ENCODE measurements at places on chromosomes 7 and 10.

DNA sequence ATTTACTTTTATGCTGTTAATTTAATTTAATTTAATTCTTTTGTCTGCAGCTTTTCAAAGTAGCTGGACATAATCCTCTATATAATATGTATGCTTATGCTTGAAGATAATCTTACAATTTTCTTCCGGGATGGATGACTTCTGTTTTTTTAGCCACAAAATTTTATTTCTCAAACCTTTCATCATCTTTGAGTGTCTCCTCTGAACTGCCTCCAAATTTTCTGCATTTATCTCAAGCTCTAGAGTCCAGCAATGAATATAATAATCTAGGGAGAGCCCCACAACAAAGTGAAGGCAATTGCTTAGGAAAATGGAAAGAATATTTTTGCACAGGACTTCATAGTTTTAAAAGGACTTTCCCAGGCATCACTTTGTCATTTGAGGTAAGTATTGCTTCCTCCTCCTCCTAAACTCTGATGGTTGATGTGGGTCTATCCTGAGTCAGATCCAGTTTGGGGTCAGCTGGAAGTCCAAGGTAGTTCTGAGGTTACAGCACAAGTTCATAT lies 53.7 kb upstream of the FAM3C start:
- no peak for DNase-seq

- no peak for DNase-seq
These were observed 11.6 kb upstream of the CHST15 start for GRCh38 chr10:124105045-124105444.

- DNase-seq, result no peak
These were observed 10.1 kb upstream of the ZNF107 start for GRCh38 chr7:64655811-64656210.

DNA sequence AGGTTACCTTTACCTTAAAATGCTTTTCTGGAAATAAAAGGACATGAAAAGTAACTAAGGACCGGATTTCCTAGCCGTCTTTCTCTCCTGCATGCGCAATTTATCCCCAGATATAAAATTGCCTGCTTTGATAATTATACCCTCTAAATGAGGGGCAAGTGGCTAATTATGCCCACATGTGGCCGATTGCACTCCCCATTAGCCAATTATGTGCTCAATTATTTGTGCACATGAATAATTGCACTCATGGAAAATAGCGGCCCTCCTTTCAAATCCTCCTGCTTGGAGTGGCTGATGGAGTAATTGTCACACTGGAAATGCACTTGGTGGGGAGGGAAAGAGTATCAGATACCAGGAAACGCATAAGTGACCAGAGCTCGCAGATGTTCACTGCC lies 66.4 kb upstream of the ATRNL1 start:
- no peak for DNase-seq

DNA sequence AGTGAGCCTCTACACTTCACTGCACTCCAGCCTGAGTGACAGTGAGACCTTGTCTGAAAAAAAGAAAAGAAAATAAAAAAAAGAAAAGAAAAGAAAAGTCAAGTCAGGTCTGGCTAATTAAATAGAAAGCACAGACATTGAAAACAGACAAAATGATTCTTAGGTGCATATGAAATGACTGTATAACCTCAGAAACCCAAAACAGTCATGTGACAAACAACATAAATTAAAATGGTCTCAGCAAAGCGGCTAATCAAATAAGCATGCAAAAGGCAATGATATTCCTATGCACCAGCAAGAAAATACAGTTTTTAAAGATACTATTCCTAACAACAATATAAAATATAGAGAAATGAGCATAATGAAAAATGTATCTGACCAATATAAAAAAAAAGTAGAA lies 38.3 kb downstream of the LRRC20 start:
- no peak for DNase-seq

DNA sequence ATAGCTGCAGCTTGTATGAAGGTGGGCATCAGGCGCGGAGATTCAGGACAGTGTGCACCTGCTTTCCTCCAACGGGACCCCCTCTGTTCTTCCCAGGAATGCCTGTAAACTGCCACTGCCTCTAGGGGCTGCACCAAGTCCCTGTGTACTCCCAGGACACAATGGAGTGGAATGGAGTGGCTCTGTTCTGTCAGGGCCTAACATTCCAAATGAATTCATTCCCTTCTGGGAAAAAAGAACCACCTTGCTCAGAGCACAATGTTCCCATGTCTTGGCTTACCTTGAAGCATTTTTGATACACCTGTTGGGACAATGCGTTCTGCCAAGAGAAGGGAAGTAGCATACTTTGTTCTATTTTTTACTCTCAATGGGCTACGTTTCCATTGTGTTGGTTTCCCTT lies 339.4 kb downstream of the FRMD4A start:
- DNase-seq, result no peak

- peak; percentile 39 for DNase-seq
These were observed at the start of gene HTRA1 for GRCh38 chr10:122461367-122461728. HTRA1 (plus strand) TSS chr10:122461553; CDS start chr10:122461653, 100 bp downstream.

GRCh38 chr10:11298116-11298515 lies 280.4 kb downstream of the CELF2 start:
- peak; percentile 3 for DNase-seq

DNA sequence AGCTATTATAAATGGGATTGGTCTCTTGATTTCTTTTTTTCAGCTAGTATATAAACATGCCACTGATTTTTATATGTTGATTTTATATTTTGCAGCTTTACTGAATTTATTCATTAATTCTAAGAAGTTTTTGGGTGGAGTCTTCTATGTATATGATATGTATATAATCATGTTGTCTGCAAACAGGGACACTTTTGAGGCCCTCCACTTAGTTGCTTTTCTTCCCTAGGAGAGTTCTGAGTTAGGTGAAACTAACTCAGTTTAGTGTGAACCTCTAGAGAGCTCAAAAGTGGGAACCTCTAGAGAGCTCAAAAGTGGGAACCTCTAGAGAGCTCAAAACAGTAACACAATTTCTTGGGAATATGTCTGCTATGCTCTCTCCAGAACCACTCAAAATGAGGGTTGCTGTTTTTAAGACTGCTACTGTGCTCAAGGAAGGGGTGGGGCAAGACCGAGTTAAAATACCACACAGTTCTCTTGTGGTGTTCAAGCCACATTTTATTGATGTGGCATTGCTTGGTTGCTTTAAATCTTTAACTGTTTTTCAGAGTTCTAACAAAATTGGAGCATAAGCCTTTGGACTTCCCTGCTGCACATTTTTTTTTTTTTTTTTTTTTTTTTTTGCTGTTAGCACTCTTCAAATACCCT lies 13.2 kb downstream of the CCDC7 start:
- no peak for DNase-seq

- no peak for DNase-seq
These were observed 49.7 kb downstream of the PALD1 start for GRCh38 chr10:70528314-70528713.

- DNase-seq, result peak; percentile 17
These were observed 32.8 kb downstream of the SLC35G1 start for GRCh38 chr10:93926613-93927012.

GRCh38 chr7:25979605-25980004 lies 172.4 kb upstream of the NFE2L3 start:
- no peak for DNase-seq

GRCh38 chr10:8294779-8295178 lies 240.3 kb downstream of the GATA3 start:
- no peak for DNase-seq

GRCh38 chr10:23111517-23112286 lies 16.3 kb downstream of the MSRB2 start:
- no peak for DNase-seq

GRCh38 chr7:5357951-5358350 lies 65.7 kb downstream of the TNRC18 start:
- no peak for DNase-seq

DNA sequence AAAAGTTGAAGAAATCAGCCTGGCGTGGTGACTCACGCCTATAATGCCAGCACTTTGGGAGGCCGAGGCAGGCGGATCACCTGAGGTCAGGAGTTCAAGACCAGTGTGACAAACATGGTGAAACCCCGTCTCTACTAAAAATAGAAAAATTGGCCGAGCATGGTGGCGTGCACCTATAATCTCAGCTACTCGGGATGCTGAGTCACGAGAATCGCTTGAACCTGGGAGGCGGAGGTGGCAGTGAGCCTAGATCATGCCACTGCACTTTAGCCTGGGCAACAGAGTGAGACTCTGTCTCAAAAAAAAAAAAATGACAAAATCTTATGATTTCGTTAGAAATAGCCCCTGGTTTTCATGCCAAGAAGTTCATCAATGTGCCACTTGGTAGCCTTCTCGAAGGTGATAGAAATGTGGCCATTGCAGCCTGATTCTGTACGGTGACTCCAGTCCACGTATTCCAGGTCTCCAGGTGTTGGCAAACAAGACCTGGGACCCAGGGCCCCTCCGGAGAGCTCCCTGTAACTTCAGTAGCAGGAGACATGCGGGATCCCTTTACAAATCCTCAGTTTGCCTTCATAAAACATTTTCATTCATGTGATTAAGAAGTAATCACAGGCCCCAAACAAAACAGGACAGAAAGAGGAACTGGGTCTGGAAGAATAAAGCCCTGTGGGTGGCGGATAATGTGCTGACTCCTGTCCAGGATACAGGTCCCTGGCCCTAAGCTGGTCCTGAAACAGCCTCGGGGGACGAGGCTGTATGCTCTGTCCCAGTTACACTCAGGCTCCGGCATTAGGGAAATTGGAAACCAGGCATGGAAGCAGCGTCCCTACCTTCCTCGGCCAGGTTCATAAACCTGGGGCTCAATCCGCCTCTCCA lies 207.3 kb upstream of the SH2B2 start:
- DNase-seq, result no peak

- peak; percentile 22 for DNase-seq
These were observed 376.8 kb downstream of the EXOC4 start for GRCh38 chr7:133629701-133630100.

DNA sequence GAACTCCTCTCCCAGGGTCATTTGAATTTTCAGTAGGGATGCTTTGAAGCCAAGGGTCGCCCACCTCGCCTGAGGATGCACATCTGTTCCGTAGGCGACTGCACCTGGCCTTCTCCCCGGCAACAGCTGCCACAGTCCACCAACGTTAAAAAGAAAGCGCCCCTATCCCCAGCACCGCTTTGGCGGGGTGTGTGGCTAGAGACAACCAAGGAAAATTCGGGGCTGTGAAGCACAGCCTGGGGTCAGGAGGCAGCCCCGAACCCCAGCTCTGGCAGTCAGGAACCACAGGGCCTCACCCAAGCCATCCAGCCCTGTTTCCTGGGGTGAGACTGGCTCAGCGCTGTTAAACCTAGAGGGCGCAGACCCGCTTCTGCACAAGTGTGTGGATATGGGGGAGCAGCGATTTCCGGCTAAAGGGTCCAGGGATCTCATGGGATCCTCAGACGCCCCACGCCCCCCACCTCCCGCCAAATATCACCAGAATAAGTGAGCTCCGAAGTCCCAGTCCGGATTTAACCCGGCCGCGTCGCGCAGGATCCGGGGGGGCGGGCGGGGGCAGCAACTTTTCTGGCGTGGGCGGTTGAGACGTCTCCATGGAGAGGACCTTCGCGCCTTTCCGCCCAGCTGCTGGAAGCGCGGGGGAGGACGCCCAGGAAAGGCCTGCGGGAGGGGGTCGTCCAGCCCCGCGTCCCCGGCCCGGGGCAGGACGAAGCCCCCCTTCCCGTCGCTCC lies 822 bp downstream of the ZC3HAV1L start:
- DNase-seq, result peak; percentile 47

GRCh38 chr10:58438340-58438871 lies 53.2 kb downstream of the TFAM start:
- DNase-seq, result peak; percentile 67

GRCh38 chr7:73758581-73759138 lies 11.4 kb downstream of the CLDN3 start:
- DNase-seq, result no peak

DNA sequence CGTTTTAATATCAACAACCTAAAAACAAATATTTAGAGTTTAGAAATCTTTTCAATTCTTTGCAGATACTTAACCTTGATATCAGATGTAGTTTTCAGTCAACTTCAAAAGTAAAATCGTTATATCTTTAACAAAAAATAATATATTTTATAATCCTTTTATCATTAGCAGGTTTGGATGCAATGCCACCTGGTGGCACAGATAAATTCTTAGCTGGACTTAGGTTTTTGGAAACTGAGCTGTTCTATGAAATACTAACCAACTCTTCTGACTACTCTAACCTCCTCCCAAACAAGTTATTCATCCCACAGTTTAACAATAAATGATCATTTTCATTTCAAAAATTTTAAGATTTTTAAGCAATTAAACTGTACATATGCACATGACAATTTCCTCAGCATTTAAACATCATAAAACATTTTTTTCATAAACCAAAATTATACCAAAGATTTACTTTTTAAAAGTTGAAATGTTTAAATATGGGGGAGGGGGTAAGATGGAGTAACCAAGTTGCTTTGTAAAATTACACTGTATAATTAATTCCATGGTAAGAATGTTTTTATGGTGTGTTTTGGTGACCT lies 56.9 kb downstream of the HIBADH start:
- DNase-seq, result peak; percentile 54

- DNase-seq, result no peak
These were observed 31.8 kb downstream of the GHRHR start for GRCh38 chr7:30995536-30995935.

- DNase-seq, result no peak
These were observed 52.6 kb downstream of the PLEKHA8 start for GRCh38 chr7:30080818-30081217.

DNA sequence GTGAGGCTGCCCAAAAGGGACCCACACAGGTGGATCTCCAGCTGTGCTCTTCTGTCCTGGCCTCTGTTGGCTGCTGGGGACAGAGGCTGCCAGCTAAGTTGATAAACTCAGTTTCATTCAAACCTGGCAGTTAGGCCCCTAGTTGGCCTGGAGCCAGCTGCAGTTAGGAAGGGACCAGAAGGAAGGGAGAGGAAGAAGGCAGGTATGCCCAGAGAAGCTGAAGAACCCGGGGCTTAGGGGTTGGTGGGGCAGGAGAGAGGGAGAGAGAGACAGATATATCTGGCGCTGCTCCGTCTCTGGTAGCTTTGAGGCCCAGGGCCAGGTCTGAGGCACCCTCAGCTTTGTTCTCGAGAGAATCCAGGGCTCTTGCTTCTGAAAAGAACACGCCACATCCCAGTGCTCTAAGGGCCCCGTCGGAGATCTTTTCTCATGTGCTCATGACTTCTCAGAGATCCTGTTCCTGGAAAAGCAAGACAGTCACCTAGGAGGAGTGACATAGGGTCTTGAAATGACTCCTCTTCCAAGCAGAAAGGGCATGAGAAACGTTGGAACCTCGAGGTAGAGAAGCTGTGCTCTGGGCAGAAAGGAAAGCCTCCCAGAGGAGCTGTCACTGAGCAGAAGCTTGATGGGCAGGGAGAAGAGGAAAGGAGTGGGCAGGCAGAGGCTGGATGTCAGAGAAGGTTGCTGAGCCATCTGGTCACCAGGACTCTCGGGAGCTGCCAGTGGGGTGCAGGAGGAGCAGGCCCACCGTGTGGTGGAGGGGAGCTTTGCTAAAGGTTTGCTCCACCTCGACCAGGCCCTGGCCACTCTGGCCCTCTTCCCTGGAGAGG lies 153.6 kb downstream of the ARHGAP21 start:
- no peak for DNase-seq

- DNase-seq, result no peak
These were observed 83.2 kb downstream of the FOXL3 start for GRCh38 chr7:372932-373791.
